SHP77 treated with DMSO at 0.1 percent for 48 hours (cell line): ENCODE measurements at places on chromosomes 2 and 18.
A peak's percentile ranks its signal among the peaks of the same experiment; 100 is the strongest.

- no peak for DNase-seq
Measured at GRCh38 chr2:30936977-30937376, 129.7 kb upstream of the CAPN13 start.

- DNase-seq = no peak
Measured at GRCh38 chr2:19689646-19690168, 212.1 kb downstream of the TTC32 start.

- DNase-seq = no peak
Measured at GRCh38 chr18:78801011-78801410, 178.6 kb upstream of the SALL3 start.

DNA sequence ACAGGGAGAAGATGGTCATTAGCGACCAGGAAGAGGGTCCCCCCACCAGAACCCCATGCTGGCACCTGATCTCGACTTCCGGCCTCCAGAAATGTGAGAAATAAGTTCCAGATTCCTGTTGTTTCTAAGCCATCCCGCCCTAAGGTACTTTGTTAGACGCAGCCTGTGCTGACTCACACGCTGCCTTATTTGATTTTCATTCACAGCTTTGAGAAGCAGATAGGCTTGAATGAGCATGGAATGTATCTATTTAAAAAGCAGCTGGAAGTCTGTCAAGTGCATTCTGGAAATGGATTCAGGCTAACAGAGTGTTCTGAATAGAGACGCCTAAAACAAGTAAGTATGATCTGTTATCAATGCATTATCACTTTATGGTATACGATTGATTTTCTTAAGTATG lies 8.3 kb upstream of the IL1R2 start:
- no peak for DNase-seq

- DNase-seq = no peak
Measured at GRCh38 chr2:237196866-237197618, 111.4 kb downstream of the COPS8 start.

DNA sequence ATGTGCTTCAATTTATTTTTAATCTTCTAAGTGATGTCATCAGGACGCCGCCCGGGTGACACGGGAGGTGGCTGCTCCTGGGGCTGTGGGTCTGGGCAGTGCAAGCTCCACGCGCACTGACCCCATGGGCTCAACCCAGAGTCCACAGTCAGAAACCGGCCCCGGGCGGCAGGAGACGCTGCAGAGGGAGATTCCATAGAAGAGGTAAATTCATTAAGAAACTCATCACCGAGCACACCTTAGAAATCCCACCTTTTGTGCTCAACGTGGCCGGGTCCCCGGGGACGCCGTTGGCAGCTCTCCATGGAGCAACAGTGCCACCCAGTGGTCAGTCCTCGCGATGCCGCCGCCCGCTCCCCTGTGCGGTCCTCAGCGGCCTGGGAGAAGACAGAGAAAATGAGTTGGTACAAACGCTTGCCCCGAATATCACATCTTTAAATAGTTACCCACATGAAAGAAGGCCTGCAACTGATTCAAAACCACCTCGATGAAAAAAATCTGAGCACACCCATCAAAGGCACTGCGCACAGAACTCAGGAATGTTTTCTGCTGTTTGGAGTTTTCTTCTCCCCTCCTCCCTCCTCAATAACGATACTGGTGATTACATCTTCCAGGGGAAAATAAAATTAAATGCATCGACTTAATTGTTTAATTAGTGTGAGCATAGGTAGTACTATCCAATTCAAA lies 92.6 kb downstream of the CMPK2 start:
- DNase-seq = peak; percentile 50

DNA sequence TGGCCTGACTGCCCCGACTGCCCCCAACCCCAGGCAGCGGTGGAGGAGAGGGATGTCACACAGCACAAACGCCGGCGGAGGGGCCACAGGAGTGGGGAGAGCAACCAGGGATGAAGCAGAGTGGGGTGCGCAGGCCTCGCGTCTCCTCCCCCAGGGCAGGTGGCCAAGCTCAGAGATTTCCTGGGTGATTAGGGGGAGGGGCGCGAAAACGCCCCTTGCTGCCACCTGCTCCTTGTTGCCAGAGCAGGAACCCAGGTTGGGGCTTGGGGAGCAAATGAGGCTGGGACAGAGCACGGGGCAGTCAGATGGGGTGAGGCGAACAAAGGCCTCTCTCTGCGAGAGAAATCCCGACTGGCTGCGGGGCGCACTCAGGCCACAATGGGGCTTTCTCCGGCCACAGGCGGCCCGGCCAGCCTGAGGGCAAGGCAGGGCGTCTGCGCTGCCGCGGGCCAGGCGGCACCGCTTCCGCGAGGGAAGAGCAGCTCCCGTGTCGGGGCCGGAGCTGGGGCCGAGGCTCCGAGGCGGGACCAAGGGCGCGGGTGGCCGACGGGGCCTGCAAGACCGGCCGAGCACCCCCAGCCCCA lies 11.5 kb downstream of the TEX44 start:
- peak; percentile 31 for DNase-seq

GRCh38 chr2:52117299-52117698 lies 1085.4 kb upstream of the NRXN1 start:
- DNase-seq = no peak

- no peak for DNase-seq
Measured at GRCh38 chr2:100208141-100208770, 65.9 kb upstream of the AFF3 start.

DNA sequence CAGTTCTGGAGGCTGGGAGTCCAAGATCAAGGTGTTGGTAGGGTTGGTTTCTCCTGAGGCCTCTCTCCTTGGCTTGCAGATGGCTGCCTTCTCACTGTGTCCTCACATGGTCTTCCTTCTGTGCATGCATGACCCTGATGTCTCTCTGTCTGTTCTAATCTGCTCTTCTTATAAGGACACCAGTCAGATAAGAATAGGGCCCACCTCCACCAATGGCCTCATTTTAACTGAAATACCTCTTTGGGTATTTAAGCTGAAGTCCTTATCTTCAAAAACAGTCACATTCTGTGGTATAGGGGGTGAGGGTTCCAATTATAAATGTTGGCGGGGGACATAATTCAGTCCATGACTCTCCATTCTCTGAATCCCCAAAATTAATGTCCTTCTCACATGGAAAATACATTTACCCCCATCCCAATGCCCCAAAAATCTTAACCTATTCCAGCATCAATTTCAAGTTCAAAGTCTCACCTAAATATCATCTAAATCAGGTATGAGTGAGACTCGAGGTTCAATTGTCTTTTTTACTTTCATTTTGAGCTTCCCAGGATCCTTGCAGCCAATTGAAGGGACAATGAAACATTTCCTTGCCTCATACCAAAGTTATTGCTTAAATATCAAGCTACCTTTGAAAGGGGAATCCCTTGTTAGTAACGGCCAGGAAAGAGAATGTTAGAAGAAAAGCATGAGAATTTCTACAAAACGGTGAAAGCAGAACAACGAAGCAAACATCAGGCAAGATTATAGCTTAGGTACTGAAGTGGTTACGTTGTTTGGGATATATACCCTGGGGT lies 20.6 kb upstream of the CNOT11 start:
- no peak for DNase-seq

DNA sequence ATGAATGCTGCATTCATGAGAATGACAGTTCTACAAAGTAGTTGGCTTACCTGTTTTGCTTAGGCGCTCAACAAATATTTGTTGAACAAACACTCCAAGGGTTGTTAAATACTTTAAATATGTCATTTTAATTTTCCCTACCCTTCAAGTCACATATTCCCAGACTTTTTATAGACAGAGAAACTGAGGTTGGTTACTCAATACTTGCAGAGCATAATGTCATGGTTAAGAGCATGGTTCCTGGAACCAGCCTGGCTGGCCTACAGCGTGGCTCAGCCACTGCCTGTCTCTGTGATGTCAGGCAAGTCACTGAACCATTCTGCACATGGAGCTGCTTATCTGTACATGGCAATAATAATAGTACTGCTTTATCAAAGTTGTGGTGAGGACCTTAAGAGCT lies 120.0 kb upstream of the STK17B start:
- no peak for DNase-seq

DNA sequence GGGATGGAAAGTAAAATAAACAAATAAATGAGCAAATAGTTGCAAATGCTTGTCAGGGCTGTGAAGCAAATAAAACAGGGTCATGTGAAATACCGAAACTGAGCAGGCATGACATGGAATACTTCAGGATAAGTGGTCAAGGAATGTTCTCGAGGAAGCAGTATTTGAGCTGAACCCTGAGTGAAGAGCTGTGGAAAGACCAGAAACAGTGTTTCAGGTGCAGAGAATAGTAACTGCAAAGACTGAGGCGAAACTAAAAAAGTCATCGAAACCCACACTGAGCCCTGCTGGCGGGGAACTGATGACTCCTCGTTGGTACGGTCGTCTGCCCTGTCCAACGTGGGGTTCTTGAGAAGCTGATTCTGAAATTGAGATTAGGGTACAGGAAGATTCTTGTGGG lies 27.2 kb upstream of the MYCN start:
- no peak for DNase-seq

GRCh38 chr2:95359501-95359930 lies 43.0 kb upstream of the FAHD2A start:
- DNase-seq = no peak

GRCh38 chr18:79760881-79761280 lies 36.9 kb upstream of the KCNG2 start:
- no peak for DNase-seq

DNA sequence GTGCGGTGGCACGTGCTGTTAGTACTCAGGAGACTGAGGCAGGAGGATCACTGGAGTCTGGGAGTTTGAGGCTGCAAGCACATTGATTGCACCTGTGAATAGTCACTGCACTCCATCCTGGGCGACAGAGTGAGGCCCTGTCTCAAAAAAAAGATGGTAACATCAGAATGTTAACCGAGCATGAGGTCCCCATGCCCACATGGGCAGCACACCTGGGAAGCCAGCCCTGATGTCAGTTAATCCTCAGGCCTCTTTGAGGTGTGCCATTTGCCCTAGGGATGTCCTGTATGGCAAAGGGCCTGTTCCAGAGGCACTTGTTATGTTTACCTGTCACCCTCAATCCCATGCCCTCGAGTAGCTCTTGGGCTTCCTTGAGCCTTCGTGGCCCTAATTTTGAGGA lies 16.6 kb downstream of the RBFA start:
- no peak for DNase-seq

GRCh38 chr2:99998651-99999320 lies 143.6 kb downstream of the AFF3 start:
- DNase-seq = no peak

DNA sequence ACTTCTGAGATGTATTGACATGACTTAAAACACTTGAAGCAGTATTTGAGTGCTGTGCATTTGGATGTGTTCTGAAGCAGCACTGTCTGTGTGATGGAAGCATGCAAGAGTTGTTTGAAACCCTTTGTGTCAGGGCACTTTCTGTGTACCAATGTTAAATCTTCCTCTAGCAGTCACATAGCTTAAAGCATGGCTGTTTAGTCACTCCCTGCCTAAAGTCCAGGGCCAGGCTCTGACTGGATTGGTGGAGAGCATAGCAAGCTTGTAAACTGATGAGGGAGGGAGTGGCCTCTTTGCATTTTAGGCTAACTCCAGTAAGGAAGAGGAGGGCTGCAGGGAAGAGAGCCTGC lies 73.5 kb downstream of the MYO1B start:
- DNase-seq = no peak

GRCh38 chr18:32683044-32683443 lies 89.8 kb downstream of the KLHL14 start:
- DNase-seq = no peak

GRCh38 chr2:239930378-239930777 lies 94.8 kb downstream of the NDUFA10 start:
- DNase-seq = no peak

DNA sequence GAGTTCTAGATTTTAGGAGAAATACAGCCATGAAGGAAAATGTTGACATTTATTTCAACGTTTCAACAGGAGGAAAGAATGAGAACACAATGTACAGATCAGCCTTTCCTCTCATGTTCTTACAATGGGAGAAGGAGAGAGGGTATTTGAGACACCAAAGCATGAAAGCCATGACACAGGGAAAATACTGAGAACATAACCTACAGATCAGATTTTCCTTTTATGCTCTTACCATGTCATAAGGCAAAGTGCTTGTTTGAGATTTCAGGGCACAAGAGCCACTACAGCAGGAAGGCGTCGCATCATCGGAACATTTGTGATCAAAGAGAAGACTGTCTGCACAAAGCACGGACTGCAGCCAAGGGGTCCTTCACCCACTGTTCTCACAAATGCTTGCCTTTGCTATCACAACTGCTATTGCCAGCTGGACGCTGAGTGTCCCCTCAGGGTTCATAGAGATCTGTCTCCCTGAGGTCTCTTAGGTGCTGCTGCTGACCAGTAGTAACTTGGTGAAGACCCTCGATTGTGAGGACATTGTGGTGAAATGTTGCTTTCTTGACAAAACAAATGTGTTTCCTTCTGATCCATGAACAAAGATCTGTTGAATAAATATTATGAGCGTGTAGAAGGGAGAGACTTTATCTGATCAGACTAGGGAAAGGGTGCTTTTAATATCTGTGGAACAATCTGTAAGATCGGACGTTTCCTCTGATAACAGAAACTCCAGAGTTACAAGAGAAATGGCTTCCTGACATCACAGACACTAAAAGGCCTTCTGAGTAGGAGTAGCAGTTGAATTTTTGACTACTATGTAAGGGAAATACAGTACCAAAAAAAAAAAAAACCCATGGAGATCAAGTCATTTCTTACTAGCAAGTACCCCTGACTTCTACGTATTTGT lies 6.4 kb upstream of the IL1RL1 start:
- no peak for DNase-seq

- no peak for DNase-seq
Measured at GRCh38 chr2:102033750-102034682, 42.3 kb downstream of the IL1R2 start.

GRCh38 chr2:224569654-224570053 lies 15.5 kb downstream of the CUL3 start:
- no peak for DNase-seq

GRCh38 chr2:185796758-185797157 lies 58.2 kb downstream of the FSIP2 start:
- no peak for DNase-seq

DNA sequence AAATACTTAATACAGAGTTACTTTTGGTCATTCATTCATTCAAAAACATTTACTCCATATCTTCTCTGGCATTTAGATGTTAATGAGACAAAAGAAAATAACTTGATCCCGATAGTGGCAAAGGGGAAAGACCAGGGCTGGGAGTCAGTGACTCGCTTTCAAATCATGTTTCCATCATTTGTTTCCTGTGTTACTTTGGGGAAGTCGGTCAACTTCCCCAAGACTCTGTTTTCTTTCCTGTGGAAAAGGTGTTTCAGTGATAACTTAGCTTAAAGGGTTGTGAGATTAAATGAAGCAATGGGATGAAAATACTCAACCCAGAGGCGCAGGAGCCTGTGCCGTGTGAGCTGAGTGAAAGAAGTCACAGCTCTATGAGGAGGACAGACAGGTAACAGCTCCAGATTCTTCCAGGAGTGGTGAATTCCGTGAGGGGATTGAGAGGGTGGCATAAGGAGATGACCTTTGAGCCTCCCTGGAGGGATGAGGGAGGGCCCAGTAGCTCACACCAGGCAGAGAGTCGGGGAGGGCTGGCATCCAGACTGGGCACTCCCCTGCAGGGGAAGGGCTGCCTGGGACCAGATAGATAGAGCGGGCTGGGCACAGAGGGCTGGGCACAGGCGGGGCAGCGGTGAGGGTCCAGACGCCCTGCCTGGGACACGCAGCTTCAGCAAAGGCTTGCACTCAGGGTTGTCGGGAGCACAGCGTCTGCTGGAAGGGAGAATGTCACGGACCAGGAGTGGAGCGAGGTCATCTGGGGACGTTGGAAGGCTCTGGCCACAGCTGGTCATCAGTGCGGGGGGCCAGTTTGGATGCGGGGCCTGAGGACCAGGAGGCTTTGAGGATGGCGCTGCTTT lies 70.1 kb downstream of the TSHZ1 start:
- no peak for DNase-seq
